ENCODE measurements at places on chromosomes 1 and 21.

DNA sequence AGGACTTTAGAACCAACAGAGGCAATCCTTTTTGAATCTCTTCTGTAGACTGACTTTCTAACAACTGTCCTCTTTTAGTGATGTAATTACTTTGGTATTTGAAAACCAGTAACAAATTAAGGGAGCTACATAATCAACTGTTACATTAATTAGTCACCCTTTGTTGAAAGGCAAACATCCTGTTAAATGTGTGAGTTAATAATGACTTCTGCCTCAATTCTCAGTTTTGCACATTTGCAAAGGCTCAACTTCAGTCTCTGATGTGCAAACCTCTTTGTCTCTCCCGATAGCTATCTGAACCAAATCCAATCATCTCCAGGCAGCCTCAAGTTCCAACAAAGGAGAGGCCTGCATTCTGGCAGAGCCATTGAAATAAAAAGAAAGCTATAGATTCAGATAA, 135.4 kb upstream of the C8B start:
- no peak for DNase-seq

GRCh38 chr1:236914375-236914774, 89.9 kb downstream of the MT1HL1 start:
- no peak for DNase-seq

DNA sequence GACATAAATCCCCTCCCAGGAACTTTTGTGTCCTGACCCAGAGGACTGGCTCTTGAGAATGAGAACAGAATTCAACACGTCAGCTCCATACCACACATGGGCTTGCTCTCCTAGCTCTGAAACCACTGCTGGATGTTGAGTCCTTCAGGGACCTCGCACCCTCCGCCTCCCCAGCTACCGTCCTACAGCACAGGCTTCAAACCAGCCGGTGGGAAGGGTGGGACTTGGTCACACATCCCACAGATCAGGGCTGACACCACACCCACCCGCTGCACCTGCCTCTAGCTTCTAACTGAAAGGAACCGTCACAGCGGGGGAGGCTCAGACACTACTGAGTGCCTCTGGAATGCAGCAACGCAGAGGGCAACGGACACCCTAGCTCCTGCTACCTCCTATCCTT, 24.0 kb downstream of the MRAP start:
- no peak for DNase-seq

DNA sequence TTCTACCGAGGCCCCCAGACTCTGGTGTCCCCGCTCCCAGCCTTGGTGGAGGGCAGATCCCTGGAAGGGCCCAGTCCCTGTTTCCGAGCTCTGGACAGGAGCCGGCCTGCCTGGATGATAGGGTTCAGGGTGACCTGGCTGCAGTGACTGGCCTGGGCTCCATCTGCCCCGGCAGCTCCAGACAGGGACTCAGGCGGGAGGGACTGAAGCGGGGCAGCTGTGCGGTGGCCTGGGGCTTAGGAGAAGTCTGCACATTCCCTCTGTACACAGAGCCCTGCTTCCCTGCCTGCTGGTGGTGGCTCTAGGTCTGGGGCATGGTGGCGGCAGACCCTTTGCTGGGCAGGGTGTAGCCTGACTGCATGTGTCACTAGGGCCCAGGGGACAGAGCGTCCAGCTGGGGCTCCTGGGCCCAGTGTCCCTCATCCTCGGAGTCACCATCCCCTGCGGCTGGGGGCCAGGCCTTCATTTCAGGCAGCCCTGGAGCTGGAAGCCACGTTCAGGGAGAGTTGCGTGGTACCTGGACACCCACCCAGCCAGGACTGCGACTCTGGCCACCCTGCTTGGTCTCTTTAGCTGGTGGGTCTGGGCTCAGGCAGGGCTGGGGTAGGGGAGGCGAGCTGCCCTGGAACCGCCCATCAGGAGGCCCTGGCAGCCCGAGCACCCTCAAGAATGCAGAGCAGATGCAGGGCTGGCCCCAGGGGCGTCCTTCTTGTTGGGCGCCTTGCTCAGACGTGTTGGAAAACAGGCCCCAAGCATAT, 9.6 kb downstream of the ARHGEF16 start:
- DNase-seq, result no peak

DNA sequence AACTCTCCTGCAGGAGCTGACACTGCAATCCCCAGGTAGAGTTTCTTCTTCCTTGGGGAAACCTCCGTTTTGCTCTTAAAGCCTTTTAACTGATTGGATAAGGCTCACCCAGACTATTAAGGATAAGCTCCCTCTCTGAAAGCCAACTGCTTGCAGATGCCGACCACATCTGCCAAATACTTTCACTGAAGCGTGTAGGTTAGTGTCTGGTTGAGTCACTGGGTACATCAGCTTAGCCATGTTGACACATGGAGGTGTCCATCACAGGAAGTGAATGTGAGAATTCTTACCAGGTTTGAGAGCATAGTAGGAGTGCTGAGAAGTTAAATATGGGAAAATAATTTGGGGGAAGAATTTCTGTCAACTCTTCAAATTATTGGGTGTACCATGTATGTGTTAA, 202.0 kb downstream of the AJAP1 start:
- no peak for DNase-seq

GRCh38 chr1:217311766-217312165, 319.1 kb downstream of the GPATCH2 start:
- no peak for DNase-seq

Data from NCI-H1092 treated with DMSO at 0.1 percent for 48 hours (cell line).